ENCODE measurements at places on chromosomes 2 and 18. TPM values are rescaled to one million over a fixed set of nuclear protein-coding genes. Genes with fewer than 3 reads are reported as not detected.

DNA sequence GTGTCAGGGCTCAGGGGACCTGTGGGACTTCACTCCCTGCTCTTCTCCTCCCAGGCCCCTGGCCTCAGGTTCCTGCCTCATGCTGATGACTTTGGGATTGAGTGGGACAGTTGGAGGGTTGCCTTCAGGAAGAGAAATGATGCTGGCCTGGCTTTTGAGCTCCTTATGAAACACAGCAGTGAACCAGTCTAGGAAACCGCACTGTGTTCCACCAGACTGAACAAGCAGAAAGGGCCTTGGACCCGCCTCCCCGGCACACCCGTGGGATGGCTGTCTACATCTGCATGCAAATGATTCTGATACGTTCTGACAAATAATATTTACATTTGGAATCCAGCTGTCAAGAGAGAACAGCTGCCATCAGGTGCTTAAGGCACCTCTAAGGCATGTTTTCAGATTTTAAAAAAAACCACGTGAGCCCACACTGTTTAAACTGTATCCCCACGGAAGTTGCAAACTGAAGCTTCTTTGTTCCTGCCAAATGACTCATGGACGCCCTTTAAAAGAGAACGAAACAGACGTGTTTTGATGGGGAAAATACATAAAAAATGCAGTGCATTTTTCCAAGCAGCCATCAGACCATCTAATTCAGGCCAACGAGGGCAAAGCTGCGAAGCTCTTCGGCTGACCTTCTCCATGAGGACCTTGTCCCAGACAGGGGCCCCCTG is 27.6 kb upstream of the ASAP2 start:
- peak; percentile 93 for DNase-seq

GRCh38 chr18:21049306-21049705 is 62.3 kb downstream of the ROCK1 start:
- DNase-seq, result no peak

- no peak for DNase-seq
These were observed 22.5 kb downstream of the UBR3 start for GRCh38 chr2:169849710-169850109.

DNA sequence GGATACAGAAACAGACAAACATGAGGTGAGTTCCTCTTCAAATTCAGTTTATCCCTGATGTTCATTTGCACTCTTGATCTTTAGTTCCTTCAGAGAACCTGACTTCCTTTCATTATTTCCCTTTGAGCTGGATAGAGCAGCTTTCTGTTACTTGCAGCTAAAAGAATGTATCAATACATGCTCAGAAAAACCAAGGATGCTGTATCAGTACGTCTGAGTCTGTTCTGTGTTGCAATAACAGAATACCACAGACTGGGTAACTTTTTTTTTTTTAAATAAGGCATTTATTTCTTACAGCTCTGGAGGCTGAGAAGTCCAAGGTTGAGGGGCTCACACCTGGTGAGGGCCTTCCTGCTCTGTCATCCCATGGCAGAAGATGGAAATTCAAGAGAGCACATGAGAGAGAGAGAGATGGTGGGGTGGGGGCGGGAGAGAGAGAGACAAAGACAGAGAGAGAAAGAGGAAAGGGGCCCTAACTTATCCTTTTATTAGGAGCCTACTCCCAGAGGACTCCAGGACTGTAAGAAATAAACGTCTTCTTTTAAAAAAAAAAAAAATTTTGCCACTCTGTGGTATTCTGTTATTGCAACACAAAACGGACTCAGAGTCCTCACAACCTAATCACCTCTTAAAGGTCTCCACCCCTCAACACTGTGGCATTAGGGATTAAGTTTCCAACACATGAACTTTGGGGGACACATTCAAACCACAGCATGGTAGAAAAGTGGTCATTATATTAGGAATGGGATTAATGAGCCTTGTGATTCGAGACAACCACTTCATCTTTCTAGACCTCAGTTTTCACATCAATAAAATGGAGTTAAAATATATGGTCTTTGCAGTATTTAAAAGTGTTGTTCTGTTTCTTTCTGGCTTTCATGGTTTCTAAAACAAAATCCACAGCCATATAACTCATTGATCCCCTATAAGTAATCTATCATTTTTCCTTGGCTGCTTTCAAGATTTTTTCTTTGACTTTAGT is 18.4 kb upstream of the SELENOI start:
- DNase-seq, result no peak

DNA sequence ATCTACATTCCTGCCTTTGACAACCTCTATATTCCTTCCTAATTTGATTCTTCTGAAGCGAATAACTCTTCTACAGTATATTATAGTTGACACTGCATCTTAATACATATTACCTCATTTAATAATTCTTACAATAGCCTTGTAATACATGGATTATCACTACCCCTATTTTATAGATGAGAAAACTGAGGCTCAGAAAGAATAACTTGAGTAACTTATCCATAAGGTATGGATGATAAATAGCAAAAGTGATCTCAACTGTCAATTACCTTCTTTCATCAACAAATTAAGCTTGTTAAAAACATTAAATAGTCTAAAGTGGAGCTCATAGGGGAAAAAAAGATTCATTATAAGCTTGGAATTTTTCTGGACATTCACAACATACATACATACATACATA is 4.6 kb downstream of the VPS54 start:
- no peak for DNase-seq

DNA sequence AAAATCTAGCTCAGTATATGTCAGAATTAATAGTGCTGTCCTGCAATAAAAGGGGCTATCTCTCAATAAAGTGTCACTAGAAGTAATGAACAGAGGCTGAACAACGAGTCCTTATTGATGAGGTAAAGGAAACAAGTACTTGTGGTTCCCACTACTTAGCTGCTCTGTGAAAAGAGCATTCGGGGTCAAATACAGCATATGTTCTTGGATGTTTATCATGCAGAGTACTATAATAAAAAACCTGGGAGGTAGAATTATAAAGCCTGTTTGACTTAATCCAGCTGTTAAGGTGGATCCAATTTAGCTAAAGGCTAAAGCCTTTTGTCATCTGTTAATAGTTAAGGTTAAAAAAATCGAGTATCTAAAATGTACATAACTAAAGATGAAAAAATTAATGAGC is 32.4 kb downstream of the SLC35F5 start:
- no peak for DNase-seq

DNA sequence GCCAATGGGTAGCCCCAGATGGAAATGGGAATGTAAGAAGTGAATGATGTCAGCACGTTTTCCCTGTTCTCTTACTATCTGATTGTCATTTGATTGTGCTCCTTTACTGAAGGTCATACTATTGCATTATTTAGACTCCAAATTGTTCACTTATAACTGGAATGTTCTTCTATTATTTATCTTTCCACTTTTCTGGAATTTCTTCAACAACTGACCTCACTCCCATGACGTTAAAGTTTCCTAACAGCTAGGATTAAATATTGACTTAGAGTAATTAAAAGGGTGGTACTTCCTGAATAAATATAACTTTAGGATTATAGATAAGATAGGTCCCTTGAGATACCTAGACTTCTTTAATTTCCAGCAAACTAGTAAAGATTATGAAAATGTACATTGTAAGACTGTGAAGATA is 10.9 kb upstream of the GULP1 start:
- peak; percentile 21 for DNase-seq

DNA sequence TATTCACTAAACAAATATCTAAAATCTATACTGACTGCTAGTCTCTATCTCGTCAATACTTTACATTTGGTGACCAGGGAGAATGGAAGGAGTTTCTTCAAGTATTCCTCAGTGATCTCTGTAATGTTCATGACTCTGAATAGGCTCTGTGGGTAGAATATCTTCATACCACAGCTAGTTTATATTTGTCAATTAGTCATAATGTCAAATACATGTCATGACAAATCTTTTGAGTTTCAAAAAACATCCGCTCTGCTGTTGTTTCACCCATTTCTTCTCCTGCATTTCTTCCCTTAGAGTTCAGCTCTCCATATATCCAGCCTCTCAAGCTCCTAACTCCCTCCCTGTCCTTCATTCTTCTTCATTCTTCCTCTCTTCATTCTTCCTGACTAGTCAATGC is 206.5 kb upstream of the FANCL start:
- DNase-seq, result no peak

DNA sequence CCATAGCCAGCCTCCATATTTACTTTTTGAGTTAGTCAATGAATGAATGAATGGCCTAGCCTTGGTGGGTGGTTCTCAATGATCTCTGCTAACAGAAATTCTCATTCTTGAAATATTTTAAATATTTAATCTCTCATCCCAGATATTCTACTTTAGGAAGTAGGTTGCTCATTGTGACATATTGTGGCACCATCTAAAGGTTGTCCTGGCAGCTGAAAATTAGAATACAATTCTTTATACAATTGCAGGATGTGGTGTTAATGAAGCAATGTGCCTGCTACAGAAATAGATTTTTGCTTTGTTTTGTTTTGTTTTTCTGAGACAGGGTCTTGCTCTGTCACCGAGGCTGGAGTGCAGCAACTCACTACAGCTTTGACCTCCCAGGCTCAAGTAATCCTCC is 35.8 kb downstream of the SCG2 start:
- no peak for DNase-seq

- no peak for DNase-seq
These were observed 766.8 kb downstream of the BCL11A start for GRCh38 chr2:59786684-59787083.

DNA sequence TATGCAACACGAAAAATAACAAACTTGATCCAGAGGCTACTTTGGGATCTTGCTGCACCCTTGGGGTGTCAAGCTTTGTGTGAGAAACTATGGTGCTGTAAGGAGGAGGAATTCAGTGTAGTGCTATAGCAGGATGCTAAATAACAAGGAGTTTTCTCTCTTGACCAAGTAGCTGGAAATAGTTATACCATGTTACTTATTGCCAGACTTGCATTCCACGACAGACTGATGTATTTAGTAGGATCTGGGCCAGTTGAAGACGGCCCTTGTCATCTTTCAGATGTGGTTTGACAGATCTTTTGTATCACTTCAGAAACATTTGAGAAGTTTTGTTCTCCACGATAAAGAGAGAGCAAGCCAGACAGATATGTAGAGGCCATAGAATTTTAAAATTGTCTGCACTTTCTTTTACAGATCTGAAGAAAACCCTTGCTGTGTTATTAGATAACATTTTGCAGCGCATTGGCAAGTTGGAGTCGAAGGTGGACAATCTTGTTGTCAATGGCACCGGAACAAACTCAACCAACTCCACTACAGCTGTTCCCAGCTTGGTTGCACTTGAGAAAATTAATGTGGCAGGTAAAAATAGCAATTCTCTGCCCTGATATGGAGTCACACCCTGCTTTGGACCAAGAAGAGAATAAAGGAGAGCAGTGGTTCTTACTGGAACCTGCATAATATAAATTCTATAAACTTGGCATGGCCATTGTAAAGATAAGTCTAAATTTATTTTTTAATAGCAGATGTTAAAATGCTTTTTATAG is 16.3 kb downstream of the MGAT5 start:
- no peak for DNase-seq

DNA sequence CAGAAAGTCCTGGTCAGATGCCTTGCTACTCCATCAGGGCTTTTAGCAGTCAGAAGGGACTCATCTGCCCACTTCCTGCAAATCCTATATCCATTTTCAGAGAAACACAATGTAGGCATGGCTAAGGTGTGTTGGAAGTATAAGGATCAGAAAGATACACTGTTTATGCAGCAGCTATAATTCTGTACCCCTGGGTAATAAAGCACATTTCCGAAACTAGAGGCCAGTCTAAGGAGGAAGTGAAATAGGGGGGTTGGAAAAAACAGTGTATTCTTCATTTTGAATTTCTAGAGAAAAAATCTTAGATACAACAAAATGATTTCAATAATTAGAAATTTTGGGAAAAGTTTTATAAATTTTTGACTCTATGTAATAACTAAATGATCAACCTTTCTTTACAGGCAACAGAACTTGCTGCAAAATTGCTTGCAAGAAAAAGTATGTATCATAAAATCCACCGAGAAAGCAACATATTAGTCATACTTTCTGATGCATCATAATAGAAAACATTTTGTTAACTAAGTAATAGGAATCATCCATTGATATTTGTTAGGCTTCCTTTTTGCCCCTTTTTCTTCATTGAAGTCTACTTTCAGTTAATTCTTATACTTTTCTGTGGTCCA is 47.4 kb downstream of the FSIP2 start:
- DNase-seq, result no peak

DNA sequence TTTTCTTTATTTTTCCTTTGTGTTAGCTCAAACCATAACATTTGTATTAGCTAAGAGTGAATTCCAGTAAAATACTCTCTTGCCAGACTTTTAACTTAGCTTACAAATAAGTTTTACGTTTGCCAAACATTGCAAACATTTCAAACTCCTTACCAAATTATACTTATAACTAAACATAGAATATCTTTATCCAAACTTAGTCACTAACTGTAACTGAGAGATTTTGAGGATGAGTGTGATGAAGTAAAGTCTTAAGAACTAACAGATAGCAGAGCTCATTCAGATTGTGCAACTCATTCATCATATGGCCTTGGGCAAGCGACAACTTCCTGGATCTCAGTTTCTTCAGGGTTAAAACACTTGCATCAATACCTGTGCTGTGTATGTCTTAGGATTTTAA is 533.7 kb downstream of the TDRD15 start:
- no peak for DNase-seq

DNA sequence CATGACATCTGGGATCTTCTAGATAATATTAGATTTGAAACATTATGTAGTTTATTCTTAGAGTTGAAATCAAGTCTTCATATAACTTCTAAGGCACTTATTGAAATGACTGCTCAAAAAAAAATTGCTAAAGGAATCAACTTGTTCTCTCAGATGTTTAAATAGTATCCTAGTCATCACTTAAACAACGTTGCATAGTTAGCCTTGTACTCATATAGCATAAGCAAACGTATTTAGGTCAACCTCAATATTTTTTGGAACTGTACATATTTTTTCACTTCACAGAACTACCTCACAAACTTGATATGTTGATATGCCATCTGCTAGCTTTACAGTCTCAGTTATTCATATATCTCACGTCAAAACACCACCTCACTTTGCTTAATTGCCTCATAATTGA is 47.1 kb upstream of the CREB1 start:
- no peak for DNase-seq

- no peak for DNase-seq
These were observed 61.0 kb upstream of the TAF1B start for GRCh38 chr2:9782197-9782719.

DNA sequence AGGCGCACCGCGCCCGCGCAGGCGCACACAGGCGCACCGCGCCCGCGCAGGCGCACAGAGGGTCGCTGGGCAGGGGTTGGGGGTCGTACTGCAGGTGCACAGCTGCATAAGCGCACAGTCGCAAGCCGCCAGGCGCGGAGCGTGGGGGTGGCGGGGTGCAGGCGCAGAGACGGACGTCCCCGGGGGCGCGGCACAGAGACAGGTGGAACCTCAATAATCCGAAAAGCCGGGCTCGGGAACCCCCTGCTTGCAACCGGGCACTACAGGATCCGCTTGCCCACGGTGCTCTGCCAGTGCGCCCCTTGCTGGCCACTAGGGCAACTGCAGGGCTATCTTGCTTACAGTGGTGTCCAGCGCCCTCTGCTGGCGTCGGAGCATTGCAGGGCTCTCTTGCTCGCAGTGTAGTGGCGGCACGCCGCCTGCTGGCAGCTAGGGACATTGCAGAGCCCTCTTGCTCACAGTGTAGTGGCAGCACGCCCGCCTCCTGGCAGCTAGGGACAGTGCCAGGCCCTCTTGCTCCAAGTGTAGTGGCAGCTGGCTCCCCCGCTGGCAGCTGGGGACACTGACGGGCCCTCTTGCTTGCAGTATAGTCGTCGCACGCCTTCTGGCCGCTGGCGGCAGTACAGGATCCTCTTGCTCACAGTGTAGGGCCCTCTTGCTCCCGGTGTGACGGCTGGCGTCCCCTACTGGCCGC is 34.9 kb downstream of the FAM110C start:
- peak; percentile 78 for DNase-seq

The FTCDNL1 gene
- polyA plus RNA-seq, result 0.65 TPM

The CNDP1 gene
- 0.01 TPM for polyA plus RNA-seq

The RAB6C gene
- not detected for polyA plus RNA-seq

The MYCN gene
- not detected for polyA plus RNA-seq

The MRO gene
- polyA plus RNA-seq, result not detected
